IMR-90 (cell line): ENCODE measurements at places on chromosomes 6 and 20. TPM values are rescaled to one million over a fixed set of nuclear protein-coding genes. Genes with fewer than 3 reads are reported as not detected.

The GRIK2 gene
- 15.2 and 15.8 TPM in 2 replicates for total RNA-seq

The VGLL2 gene
- not detected in 2 replicates for total RNA-seq

The IP6K3 gene
- total RNA-seq = 0.18 and 0.28 TPM in 2 replicates

The OR2H2 gene
- not detected in 2 replicates for total RNA-seq

The CPNE5 gene
- total RNA-seq = not detected in 2 replicates

The CST5 gene
- total RNA-seq = not detected in 2 replicates

The DHX35 gene
- total RNA-seq = 8.1 and 9.1 TPM in 2 replicates

The SRMS gene
- not detected in 2 replicates for total RNA-seq

The MCHR2 gene
- total RNA-seq = not detected in 2 replicates

The SLC25A27 gene
- total RNA-seq = 0.28 TPM in 1 of 2 replicates, not detected in the other

The TAGAP gene
- not detected in 2 replicates for total RNA-seq

The BMP7 gene
- not detected in 2 replicates for total RNA-seq

The ABHD16B gene
- total RNA-seq = not detected in 2 replicates

The CCM2L gene
- not detected in 2 replicates for total RNA-seq

DNA sequence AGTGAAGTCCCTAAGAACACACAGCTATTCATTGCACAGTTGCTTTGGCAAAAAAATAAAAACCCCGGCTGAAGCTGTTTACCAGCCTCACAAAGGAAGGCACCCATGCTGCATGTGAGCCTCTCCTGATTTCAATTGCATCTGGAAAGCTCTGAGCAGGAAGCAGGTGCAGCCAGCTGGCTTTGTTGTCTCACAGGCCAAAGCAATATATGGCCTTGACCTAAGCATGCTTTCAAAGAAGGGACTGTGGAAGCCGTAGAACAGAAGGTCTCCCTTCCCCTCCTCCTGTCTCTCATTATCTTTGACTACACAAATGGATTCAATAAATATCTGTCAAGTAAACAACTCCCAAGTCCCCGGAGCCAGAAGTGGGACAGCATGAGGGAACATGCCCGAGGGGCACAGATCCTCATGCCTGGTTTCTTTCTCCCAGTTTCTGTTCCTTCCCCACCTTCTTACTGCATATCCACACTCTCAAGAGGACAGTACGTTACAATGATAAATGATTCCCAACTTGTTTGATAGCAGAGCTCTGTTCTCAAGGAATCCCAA is 57.2 kb upstream of the PCSK2 start:
- H3K4me1 ChIP-seq = no peaks in the 10 kb centered on the region
- H3K27me3 ChIP-seq = no peaks in the 10 kb centered on the region
- no peak for DNase-seq
- H3K4me3 ChIP-seq = no peak overlapping the region

GRCh38 chr20:45920462-45921336 is 8.7 kb upstream of the PLTP start:
- DNase-seq = peak; percentile 50
- peaks cover 30% of the 10 kb centered on the region for H3K4me1 ChIP-seq
- H3K27me3 ChIP-seq = no peaks in the 10 kb centered on the region
- H3K4me3 ChIP-seq = no peak overlapping the region
- H3K27ac ChIP-seq = peak overlapping the region; percentile 85; the same call in 1 of the 2 replicates

DNA sequence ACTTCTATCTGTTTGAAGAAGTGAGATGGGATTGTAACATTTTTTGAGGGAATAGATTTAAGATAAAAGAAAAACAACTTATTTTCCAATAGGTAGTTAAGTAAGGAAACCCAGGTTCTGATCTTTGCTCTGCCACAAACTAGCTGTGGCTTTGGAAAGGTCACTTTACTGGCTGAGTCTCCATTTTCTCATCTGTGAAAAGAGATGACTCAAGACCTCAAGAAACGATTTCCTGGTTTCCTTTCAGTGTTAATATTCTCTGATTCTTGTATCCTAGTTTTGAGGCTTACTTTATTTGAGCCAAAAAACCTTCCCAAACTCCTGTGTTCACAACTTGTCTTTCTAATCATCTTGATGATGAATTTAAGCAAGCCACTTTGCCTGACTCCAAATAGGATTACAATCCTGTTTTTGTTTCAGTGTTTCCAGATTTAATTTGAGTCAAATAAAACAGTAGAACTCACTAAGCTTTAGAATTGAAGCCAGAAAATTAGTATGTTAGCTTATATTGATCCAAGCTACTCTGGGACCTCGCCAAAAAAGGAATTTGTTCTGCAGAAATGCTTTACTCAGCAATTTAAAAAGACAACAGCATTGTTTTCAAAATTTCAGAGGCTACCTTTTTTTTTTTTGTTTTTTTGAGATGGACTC is 51.1 kb downstream of the ENPP1 start:
- H3K27ac ChIP-seq = no peak overlapping the region
- peak; percentile 82 for DNase-seq
- no peaks in the 10 kb centered on the region for H3K27me3 ChIP-seq
- H3K36me3 ChIP-seq = no peaks in the 10 kb centered on the region

- H3K36me3 ChIP-seq = no peaks in the 10 kb centered on the region
- H3K4me3 ChIP-seq = no peak overlapping the region
- peaks cover 1% of the 10 kb centered on the region; the same call in 1 of the 2 replicates for H3K4me1 ChIP-seq
- DNase-seq = no peak
- H3K27ac ChIP-seq = no peak overlapping the region
Measured at GRCh38 chr20:10137032-10137431, 81.6 kb upstream of the SNAP25 start.

GRCh38 chr6:128493877-128494276 is 26.5 kb downstream of the PTPRK start:
- peaks cover 5% of the 10 kb centered on the region; the same call in 1 of the 2 replicates for H3K36me3 ChIP-seq
- DNase-seq = no peak
- no peaks in the 10 kb centered on the region for H3K27me3 ChIP-seq
- H3K27ac ChIP-seq = no peak overlapping the region

DNA sequence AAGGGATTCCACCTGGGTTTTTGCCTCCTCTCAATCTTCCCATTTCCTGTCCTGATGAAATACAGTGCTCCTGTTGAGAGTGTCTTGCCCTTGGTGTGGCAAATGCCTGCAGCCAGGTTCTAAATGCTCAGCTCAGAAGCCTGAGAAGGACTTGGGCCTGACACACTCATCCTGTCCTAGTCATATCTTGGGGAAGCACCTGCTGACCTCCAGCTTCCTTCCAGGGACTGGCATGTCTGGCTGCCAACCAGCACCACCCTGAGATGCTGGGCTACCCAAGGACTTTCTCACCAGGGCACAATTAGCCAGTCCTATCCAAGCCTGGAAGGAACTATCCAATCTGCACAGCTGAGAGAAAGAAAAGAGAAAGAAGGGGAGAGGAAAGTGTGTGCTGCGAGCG is 43.4 kb downstream of the LRFN2 start:
- no peak overlapping the region for H3K27ac ChIP-seq
- H3K4me3 ChIP-seq = no peak overlapping the region
- no peak for DNase-seq
- H3K4me1 ChIP-seq = no peaks in the 10 kb centered on the region

DNA sequence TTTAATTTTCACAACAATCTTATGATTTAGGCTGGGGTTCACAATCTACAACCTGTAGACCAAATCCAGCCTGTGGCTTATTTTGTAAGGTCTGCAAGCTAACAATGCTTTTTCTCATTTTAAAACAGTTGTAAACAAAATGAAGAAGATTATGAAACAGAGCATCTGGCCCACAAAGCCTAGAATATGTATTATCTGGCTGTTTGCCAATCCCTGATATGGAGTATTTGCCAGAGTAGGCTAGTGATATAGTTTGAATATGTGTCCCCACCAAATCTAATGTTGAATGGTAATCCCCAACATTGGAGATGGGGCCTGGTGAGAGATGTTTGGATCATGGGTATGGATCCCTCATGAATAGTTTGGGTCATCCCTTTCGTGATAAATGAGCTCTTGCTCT is 201.8 kb downstream of the DHX35 start:
- no peaks in the 10 kb centered on the region for H3K27me3 ChIP-seq
- DNase-seq = no peak
- no peaks in the 10 kb centered on the region for H3K4me1 ChIP-seq
- H3K27ac ChIP-seq = no peak overlapping the region
- no peak overlapping the region for H3K4me3 ChIP-seq
- no peaks in the 10 kb centered on the region for H3K36me3 ChIP-seq

GRCh38 chr6:46756469-46757213 is 9.9 kb downstream of the ANKRD66 start:
- no peaks in the 10 kb centered on the region for H3K36me3 ChIP-seq
- no peak overlapping the region for H3K27ac ChIP-seq
- H3K4me1 ChIP-seq = no peaks in the 10 kb centered on the region
- no peak for DNase-seq
- no peak overlapping the region for H3K4me3 ChIP-seq
- H3K27me3 ChIP-seq = no peaks in the 10 kb centered on the region

DNA sequence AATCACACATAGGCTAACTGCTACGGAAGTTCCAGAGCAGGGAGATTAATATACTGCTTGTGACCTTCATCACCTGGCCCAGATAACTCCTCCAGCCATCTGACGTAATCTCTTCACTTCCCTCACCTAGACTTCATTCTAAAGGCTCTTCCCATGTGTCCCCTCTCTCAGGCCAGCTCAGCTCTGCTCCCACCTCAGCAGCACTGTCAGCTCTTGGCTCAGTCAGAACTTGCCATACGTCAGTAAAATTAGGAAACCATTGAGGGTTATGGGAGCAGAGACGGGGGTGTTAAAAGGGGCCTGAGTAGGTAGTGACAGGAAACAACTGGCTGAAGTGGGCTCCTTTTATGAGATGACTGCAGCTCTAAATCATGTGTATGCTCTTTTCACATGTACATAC is 101.5 kb downstream of the KIF6 start:
- H3K36me3 ChIP-seq = no peaks in the 10 kb centered on the region
- no peak overlapping the region for H3K27ac ChIP-seq
- H3K4me3 ChIP-seq = no peak overlapping the region
- no peaks in the 10 kb centered on the region for H3K27me3 ChIP-seq
- no peaks in the 10 kb centered on the region for H3K4me1 ChIP-seq

GRCh38 chr6:40287296-40287850 is 299.8 kb downstream of the LRFN2 start:
- H3K4me1 ChIP-seq = no peaks in the 10 kb centered on the region
- DNase-seq = no peak
- no peaks in the 10 kb centered on the region for H3K36me3 ChIP-seq
- no peak overlapping the region for H3K4me3 ChIP-seq

GRCh38 chr6:31453259-31453658 is 44.7 kb upstream of the MICB start:
- H3K4me1 ChIP-seq = no peaks in the 10 kb centered on the region
- no peak overlapping the region for H3K27ac ChIP-seq
- H3K27me3 ChIP-seq = peaks cover 14% of the 10 kb centered on the region

DNA sequence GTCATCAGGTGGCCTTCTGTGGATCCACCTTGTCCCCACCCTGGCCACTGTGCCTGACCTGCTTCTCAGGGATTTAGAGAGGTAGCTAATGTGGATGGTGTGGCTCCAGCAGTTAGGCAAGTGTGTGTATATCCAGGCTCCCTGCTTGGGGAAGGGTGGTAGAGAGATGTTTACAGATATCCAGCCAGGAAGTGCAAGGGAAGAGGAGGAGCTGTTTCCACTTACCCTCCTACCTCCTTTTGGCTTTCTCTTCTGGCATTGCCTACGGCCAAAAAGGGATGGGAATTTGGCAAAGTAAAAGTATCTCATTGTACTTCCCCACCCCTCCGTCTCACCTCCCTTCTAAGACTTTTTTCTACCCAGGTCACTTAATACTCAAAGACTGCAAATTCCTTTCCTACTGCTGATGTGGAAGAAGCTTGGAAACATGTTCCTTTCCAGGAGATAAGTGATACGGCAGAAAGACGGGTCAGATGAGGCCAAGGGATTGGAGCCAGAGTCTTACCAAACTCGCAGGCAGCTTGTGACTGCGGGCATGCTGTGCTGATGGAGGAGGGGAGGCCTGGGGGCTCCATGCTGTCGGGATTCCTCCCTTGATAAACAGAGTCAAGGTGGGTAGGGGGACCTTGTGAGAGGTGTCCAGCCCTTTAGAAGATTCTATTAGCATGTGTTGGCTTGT is 253.4 kb downstream of the PRL start:
- no peaks in the 10 kb centered on the region for H3K36me3 ChIP-seq
- peaks cover 14% of the 10 kb centered on the region for H3K4me1 ChIP-seq
- H3K27me3 ChIP-seq = no peaks in the 10 kb centered on the region

GRCh38 chr20:18665135-18665534 is 77.3 kb downstream of the DTD1 start:
- H3K36me3 ChIP-seq = no peaks in the 10 kb centered on the region; the same call in 1 of the 2 replicates
- H3K4me1 ChIP-seq = peaks cover 4% of the 10 kb centered on the region; the same call in 1 of the 2 replicates
- H3K27ac ChIP-seq = no peak overlapping the region
- DNase-seq = no peak

DNA sequence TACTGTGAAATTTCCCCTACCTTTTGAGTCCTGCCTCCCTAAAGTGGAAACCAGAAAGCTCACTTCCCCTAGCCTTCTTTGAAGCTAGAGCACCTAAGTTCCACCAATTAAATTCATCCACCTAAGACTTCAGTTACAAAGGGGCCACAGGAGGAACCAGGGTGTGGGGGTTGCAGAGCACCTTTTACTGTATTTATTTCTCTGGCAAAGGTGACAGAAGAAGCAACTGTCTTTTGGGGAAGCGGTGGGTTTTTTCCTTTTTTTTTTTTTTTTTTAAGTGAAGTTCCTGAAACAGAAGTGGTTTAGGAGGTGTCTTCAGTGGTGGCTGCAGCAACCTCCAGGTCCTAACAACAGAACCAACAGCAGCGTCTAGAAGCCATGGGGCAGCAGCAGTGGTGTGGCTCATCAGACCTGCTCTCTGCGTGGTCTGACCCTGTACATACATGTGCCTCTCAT is 13.1 kb downstream of the PSMB9 start:
- H3K36me3 ChIP-seq = no peaks in the 10 kb centered on the region
- H3K27me3 ChIP-seq = peaks cover 19% of the 10 kb centered on the region
- no peak overlapping the region for H3K4me3 ChIP-seq
- no peak for DNase-seq

- peaks cover 14% of the 10 kb centered on the region for H3K4me1 ChIP-seq
- no peak overlapping the region for H3K4me3 ChIP-seq
- peak; percentile 31 for DNase-seq
Measured at GRCh38 chr6:36246506-36247268, 23.2 kb upstream of the PNPLA1 start.

DNA sequence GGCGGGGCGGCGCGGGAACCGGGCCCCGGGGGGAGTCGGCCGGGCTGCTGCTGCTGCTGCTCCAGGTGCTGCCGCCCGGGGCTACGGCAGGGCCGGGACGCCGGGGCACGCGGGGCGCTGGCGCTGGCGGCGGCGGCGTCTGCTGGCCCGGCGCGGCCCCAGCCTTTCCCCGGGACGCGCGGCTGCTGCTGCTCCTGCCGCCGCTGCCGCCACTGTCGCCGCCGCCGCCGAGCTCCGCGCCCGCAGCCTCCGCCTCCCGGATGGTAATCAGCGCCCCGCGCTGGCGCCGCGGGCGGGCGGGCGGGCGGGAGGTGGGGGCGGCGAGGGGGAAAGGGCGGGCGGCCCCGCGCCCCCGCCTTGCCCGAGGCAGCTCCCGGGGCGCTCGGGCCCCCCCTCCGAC is 306 bp downstream of the EBF4 start:
- H3K27ac ChIP-seq = no peak overlapping the region
- no peak for DNase-seq
- no peaks in the 10 kb centered on the region for H3K4me1 ChIP-seq
